ENCODE measurements at places on chromosomes 3 and 15.

GRCh38 chr3:150348500-150348899 is 59.6 kb upstream of the TSC22D2 start:
- DNase-seq, result no peak

DNA sequence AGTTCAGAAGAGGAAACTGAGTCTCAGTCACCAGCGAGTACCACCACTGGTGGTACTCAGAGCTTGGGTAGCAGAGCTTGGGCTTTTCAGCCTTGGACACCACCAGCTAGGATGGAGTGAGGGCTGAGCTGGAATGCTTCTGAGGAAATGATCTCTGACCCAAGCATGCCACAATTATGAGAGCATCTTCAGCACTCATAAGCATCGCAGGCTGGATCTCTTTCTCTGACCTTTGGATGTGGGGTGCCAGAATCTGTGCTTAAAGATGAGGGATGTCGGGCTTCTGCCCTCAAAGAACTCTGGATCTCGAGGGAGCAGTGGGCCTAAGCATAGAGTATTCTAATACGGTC is 36.4 kb downstream of the ZNF710 start:
- no peak for DNase-seq

- no peak for DNase-seq
Measured at GRCh38 chr15:57129064-57129463, 210.6 kb downstream of the TCF12 start.

DNA sequence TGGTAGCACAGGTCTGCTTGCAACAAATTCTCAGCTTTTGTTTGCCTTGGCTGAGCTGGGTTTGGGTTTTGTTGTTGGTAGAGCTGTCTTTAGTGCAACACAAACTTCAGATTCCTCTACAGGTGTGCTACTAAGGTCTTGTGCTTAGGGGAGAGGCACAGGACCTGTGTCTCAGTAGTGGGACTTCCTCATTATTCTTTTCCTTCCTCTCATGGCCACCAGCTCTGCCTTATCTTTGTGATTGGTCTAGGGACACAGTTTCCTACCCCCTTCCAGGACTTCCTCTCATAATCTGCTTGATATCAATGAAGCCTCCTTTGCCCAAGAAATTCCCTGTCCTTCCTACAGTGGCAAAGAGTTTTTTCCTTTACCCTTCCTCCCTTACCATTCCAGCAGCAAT is 24.9 kb upstream of the DNAAF4 start:
- DNase-seq, result no peak

GRCh38 chr15:41798607-41799487 is 24.6 kb downstream of the MAPKBP1 start:
- no peak for DNase-seq

DNA sequence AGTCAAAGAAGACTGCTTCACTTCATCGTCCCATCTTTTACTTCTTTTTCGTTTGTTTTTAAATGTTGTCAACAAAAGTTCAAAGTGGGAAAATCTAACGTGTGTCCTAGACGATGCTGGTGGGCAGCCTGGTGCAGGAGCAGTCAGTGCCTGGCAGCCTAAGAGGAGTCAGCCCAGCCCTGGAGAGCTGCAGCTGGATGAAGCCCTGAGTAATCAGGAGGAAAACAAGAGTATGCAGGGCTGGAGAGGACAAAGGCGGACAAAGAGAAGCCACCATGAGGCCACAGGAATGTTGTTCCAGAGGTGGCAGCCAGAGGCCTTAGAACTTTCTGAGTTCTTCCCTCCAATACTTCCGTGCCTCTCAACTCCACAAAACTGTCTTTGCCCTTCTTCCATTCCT is 5.7 kb downstream of the ADAMTS17 start:
- DNase-seq, result no peak

DNA sequence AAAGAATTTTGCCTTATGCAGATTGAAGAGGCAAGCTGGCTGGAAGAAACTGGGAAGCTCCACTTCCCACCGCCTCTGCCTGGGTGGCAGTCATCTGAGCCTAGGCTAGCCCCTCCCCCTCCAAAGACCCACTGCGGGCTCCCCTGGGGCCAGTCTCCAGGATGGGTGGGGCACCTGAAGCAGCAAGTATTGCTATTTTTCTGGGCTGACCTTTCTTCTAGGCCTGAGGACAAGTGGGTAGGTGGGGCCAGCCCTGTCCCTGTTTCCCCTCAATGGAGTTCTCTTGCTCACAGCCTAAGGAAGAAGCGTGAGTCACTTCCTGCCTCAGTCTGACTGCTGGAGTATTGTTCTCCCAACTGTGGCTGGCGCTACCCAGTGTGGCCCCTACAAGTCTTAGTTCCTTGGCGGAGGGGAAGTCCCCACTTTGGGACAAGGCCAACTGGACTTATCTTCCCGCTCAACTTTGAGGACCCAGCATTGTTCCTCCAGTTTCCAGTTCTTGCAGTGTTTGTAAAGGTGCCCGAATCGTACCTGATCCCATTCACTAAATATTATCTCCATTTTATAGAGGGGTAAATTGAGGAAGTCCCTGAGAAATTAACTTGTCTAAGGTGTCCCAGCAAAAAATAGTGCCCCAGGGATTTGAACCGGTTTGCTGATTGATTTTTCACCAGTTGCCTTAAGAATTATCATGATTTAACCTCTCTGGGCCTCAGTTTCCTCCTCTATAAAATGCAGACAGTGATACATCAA is 1.4 kb downstream of the FURIN start:
- peak; percentile 41 for DNase-seq

DNA sequence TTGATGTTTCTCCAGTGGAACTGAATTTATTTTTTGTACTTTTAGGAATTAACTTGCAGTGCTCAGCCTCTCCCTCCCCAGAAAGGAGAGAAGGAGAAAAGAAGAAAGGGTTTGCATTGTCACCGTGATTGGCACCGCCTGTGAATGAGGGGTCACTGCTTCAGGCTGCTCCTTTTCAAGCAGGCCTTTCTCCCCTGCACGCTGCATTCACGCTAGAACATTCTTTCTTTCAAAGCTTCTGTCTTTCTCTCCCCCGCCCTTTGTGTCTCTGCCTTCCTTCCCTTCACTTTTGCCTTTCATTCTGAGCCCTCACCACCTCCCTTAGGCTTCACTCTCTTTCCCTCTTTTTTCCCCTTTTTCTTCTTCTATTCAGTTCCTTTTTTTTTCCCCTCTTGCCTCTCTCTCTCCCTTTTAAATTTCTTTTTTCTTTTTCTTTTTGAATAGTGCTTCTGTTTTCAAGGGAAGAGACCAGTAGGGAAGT is 42.4 kb downstream of the ZNF710 start:
- no peak for DNase-seq

- DNase-seq, result no peak
Measured at GRCh38 chr3:152192050-152192449, 76.7 kb upstream of the MBNL1 start.

- DNase-seq, result no peak
Measured at GRCh38 chr15:34339946-34340345, 2.4 kb upstream of the SLC12A6 start.
